Amniotic stem cell (primary cell): ENCODE measurements at places on chromosomes 6 and 20.

- DNase-seq = peak; percentile 48
These were observed 48.1 kb downstream of the PRL start for GRCh38 chr6:22248513-22249308.

- no peak for DNase-seq
These were observed 105.5 kb downstream of the NRSN1 start for GRCh38 chr6:24231438-24231977.

DNA sequence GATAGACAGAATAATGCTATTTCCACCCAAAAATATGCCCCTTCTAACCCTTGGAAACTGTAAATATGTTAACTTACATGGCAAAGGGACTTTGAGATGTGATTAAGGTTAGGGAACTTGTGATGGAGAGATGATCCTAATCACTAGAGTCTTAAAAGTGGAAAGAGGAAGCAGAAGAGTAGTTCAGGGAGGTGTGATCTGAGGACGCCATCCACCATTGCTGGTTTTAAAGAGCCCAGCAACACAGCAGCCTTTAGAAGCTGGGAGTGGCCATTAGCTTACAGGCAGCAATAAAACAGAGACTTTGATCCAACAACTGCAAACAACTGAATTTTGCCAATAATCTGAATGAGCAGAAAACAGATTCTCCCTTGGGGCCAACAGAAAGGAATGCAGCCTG lies 30.6 kb downstream of the ZNF311 start:
- DNase-seq = no peak

DNA sequence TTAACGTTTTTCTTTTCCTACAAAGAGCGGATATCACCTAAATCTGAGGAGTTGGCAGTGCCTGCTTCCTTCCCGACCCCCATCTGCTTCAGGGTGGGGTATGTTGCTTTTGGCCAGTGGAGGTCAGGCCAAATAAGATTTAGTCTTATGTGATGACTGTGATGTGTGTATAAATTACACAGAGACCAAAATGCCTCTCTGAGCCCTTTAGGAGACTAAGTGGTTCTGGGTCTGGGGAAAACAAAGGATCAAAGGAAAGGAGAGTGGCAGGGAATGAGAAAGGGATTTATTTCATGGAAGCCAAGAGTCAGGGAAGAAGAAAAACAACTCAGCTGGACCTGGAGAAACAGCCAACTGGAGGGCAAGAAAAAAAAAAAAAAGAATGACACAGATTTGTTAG lies 39.1 kb upstream of the TBC1D7 start:
- no peak for DNase-seq

DNA sequence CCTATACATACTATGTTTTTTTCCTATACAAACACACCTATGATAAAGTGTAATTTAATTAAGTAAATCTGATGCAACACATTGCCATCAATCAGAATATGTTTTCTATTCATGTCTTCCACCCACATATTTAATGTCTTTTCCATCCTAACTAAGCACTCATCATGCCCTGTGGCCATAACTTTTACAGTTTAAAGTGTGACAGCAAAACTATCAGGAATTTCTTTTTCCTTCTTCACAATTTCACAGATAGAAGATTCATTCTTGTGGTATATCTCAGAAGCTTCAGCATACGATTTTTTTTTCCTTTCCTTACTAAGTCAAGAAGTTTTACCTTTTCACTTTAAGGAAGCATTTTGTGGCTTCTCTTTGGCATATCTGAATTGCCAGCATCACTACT lies 7.0 kb upstream of the BEND6 start:
- no peak for DNase-seq

GRCh38 chr6:151240036-151240685 lies 394 bp downstream of the AKAP12 start:
- peak; percentile 42 for DNase-seq

DNA sequence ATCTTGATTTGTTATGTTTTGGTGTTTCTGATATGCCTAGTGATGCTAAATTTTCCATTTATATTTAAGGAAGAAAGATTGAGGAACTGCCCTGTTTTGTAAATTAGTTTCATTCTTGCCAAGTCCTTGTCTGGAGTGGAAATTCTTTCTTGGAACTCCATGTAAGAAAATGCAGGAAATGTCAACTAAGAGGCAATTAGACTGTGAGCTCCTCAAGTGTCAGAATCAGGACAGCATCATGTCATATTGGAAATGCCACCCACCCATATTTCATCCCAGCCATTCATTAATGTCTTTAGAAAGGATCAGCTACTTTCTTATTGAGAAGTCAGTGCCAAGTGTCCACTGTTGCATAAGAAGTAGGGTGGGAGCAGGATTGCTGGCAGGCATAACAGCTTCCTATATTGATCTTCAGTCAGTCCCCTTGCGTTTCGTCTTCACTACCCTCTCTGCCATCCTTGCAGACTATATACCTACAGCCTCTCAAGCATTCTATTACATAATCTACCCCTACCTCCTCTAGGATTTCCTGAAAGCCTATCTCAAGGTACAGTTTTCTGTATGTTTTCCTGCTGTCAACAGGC lies 42.4 kb downstream of the HAO1 start:
- no peak for DNase-seq

GRCh38 chr6:25655723-25656122 lies 3.7 kb downstream of the SCGN start:
- DNase-seq = no peak

- no peak for DNase-seq
These were observed 95.1 kb downstream of the IRAK1BP1 start for GRCh38 chr6:78962448-78962847.

- DNase-seq = no peak
These were observed 90.0 kb upstream of the INSM1 start for GRCh38 chr20:20277894-20278335.

DNA sequence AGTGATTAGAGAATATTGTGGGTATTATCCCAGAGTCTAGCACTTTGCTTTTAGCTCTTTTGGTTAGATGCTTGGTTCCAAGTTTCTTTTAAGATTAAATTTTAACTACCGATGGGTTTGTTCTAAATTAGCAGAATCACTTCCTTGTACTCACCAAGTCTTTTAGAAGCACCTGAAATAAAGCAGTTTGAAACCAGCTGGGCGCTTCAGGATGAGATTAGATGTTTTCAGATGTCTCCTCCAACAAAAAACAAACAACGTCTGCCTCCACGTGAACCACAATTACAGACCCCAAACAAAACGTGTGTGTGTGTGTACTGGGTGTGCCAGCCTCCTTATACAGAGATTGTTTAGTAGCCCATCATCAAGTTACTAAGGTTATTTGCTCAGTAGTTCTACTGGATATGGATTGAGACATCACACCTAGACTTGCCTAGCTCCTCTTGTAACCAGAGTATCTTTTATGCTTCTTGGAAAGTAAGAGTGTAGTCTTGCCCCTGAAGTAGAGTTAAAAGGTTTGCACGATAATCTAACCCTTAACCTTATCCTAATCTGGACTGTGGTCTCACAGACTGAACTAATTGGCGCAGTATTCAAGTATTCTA lies 2.3 kb downstream of the DSTN start:
- no peak for DNase-seq

GRCh38 chr6:156780102-156780641 lies 3.0 kb downstream of the ARID1B start:
- DNase-seq = peak; percentile 84

- no peak for DNase-seq
These were observed 467.5 kb downstream of the PRKN start for GRCh38 chr6:162260027-162260426.
